ENCODE measurements at places on chromosomes 1 and 21.

- no peak for DNase-seq
Measured at GRCh38 chr1:18805925-18806849, 53.3 kb downstream of the TAS1R2 start.

- DNase-seq: no peak
Measured at GRCh38 chr1:218536296-218536986, 191.3 kb downstream of the TGFB2 start.

- no peak for DNase-seq
Measured at GRCh38 chr1:109817881-109818270, 54.2 kb upstream of the EPS8L3 start.

DNA sequence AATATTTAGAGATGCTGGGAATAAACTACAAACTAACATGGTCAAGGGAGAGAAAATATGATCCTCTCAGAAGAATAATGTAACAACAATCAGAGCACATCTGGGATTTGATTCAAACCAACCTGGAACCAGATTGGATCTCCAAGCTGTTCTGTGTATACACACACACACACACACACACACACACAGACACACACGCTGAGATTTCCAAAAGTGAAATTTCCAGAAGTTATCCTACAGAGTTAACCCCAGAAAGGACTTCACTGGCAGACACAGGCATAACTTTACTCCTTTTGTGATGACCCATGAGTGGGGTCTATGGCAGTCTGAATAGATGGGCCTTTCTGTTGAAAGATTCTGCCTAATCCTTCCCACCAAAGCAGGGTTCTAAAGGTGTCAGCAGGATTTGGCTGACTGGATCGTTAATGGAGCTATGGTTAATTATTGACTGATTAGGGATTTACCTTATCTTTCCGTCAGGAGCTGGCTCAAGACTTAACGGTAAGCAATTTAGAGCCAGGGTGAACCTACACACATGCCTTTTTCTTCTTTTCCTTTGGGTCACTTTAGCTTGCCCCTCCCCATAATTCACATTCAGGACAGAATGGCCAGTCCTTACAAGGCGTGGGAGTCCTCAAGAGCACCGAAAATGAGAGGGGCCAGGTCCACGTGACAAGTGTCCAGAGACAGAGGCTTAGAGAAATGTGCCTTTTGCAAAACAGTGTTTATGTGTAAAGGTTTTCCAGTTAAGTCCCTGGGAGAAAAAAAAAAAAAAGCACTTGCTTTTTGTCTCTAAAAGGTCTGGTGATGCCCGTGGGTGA, 10.9 kb upstream of the PROX1 start:
- DNase-seq: no peak

DNA sequence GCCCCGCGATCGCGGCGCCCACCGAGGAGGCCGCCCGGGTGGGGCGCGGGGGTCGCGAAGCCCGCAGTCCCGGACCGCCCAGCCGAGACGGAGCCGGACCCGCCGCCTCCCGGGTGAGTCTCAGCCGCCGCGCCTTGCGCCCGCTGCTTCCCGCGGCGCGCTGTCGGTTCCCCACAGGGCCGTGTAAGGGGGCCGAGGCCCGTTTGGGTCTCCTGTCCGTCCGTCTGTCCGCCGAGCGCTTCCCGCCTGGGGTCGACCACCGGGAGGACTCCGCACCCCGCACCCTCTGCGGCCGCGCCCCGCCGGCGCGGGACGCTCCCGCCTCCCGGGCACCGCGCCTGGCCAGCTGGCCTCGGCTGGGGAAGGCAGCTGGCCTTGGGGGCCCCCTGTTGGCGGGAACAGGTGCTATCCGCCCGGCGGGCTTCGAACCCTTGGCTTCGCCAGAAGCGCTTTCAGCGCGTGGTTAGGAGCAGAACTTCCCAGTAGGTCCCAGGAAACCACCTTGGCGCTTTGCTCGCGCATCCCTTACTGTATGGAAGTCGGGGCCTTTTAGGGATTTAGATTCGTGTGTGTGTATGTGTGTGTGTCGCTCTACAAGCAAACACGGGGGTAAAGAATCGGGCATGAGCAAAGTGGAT, 414 bp downstream of the TMEM51 start:
- peak; percentile 16 for DNase-seq

DNA sequence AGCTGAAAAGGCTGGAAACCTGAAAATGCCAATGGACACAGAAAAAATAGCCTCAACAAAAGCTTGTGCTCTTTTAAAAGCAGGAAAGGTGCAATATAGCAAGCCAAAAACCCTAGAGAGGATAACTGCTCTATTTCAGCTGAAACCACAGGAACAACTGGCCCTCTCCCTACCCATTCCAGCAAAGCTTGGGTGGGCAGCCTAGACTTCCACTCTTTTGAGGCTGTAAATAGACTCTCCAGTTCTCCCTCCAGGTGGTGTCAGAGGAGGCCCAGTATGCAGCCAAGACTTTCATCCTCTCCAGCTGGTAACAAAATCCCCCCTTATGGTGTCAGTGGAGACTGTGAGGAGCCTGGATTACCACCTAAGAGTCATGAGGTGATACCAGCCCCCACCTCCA, 206.9 kb upstream of the PLD5 start:
- DNase-seq: no peak

- DNase-seq: no peak
Measured at GRCh38 chr1:166836733-166837132, 2.5 kb upstream of the POGK start.
